ENCODE measurements at places on chromosomes 11 and 22.

- no peak for DNase-seq
Observed at GRCh38 chr22:48599346-48599745, 1228.3 kb downstream of the BRD1 start.

DNA sequence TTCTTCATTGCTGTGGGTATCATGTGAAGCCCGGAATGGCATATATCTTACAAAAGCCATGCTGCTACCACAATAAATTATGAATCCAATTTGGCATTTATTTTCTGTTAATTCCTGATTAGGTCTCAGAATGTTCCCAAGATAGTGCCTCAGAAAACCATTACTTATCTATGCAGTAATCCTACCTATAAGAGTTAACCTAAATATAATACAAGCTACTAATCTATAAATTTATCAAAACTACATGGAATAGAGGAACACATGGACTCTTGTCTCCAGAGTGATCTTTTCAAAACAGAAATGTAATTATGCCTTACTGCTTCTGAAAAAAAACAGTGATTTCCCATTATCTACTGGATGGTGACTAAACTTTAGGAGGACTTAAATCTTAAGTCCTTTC is 687.8 kb upstream of the ANO5 start:
- no peak for DNase-seq

GRCh38 chr11:74971424-74971823 is 17.3 kb upstream of the NEU3 start:
- no peak for DNase-seq

- no peak for DNase-seq
Observed at GRCh38 chr22:41009222-41009948, 58.2 kb downstream of the RBX1 start.

DNA sequence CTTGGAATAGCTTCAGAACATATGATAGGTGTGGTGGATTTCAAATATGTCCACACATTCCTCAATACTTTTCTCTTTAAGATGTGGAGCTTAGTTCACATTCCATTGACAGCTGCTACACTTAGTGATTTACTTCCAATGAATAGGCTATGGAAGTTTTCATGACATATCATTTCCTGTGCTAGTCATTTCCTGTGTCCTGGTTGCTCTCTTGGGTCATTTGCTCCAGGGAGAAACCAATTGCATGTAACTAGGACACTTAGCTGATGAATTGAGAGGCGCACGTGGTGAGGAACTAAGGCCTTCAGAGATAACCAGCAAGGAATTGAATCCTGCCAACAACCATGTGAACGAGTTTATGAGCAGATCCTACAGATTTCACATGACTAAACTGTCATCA is 120.9 kb downstream of the SLC17A6 start:
- DNase-seq = no peak

- no peak for DNase-seq
Observed at GRCh38 chr11:81870066-81870412, 863.6 kb downstream of the FAM181B start.
